NCI-H446 (cell line): ENCODE measurements at places on chromosomes 3 and 15.

GRCh38 chr3:27559835-27560234 lies 75.7 kb upstream of the SLC4A7 start:
- DNase-seq: peak; percentile 35

DNA sequence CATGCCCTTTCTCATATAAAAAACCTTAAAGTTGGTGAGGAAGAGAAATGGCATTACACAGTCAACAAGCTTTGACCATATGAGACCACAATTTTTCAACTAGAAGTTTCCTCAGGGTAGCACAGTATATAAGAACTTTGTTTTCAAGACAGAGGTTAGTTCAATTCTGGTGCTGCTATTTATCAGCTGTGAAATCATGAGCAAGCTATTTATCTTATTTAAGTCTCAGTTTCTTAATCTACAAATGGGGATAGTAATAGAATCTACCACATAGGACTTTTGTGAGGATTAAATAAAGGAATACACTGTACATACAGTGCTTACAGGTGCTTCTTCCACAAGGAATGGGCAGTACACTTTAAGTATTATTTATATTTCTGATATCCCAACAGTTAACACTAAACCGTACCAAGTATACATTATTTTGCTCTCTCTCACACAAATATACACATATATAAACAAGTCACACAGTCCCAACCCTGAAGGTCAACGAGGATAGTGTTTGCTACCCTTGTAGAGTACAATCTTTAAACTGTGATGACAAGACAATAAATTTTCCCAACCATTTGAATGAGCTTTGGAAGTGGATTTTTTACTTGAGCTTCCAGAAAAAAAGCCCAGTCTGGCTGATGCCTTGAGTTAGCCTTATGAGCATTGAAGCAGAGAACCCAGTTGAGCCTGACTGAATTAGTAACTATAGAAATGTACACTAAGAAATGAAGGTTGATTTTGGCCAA lies 178.8 kb downstream of the TNIK start:
- peak; percentile 78 for DNase-seq

GRCh38 chr3:47008234-47008796 lies 28.8 kb downstream of the NBEAL2 start:
- DNase-seq: no peak

DNA sequence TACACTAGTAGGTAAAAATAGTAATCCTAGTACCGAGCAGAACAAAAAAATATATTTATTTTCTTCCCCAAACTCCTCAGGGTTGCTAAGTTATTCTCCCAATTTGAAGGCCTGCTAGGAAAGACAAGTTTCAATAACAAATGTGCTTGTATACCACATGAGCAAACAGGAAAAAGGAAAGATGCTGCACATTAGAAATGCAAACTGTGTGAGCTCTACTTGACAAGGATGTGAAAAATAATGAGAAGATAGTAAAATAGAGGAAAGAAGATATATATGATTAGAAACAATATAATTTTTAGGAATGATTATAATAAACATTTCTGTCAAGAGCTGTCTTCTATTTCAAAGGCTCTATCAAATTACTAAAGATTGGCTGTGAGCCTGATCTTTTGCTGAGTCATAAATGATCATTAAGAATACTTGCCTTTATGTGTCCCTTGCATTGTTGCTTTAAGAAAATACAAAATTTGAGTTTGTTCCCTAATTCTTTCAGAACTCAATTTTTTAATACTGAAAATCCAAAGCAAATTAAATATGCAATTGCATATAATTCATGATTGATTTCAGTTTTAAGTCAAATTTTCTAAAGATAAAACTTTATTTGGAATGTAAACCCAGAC lies 174.2 kb downstream of the NEK10 start:
- DNase-seq: no peak

DNA sequence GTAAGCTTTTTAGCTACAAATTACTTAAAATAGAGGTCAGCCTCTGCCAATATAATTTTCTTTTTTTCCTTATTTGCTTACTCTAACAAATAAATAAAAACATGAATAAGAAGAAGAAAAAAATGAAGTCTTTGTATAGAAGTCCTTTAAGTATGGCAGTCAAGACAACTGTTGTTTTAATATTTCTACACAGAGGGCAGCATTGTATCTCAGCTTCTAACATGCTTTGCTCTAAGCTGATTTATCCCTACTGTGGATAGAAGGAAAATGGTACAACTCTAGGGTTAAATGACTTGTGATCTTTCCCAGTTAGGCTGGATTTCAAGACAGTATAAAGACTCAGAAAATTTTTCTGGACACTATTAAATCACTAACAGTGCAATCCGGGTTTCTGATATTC lies 104.3 kb upstream of the MEIS2 start:
- DNase-seq: peak; percentile 1

- no peak for DNase-seq
These were observed 76.1 kb upstream of the PHLDB2 start for GRCh38 chr3:111782943-111783342.

DNA sequence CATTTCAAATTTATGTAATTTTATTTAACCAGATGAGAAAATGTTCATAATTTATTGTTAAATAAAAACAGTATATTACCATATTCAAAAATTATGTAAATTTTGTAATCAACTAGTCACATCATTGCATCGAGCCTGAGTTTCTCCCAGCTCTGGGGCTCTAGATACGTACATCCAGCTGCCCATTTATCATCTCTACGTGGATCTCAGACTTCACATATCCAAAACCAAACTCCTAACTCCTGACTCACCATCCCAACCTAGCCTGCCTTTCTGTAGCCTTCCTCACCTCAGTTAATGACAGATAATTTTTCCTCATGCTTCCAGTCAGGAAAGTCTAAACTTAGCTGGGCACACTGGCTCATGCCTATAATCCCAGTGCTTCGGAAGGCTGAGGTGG lies 194.8 kb downstream of the SSR3 start:
- no peak for DNase-seq

GRCh38 chr15:85630311-85630710 lies 164.4 kb downstream of the KLHL25 start:
- no peak for DNase-seq

GRCh38 chr15:74430510-74430951 lies 3.2 kb downstream of the SEMA7A start:
- no peak for DNase-seq

DNA sequence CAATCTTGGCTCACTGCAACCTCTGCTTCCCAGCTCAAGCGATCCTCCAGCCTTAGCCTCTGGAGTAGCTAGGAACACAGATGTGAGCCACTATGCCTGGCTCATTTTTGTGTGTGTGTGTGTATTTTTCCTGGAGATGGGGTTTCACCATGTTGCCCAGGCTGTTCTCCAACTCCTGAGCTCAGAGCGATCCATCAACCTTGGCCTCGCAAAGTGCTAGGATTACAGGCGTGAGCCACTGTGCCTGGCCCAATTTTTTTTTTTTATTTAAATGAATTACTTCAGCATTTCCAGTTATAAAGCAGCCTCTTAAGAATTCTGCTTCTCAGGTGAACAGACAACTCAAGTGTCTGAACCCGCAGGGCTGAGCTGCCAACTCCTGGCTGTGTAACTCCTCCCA lies 20.1 kb upstream of the ST3GAL6 start:
- DNase-seq: no peak

DNA sequence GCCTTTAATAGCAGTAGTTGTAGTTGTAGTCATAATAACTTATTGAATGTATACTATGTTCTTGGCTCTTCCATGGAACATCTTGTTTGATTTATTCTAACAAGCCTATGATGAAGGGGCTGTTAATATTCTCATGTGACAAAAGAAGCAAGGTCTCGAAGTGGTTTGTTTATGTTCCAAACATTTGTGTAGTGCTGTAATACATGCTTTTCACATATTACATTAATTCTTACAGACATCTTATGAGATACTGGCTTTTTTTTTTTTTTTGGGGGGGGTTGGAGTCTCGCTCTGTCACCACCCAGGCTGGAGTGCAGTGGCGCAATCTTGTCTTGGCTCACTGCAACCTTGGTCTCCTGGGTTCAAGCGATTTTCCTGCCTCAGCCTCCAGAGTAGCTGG lies 252.3 kb downstream of the PTPRG start:
- DNase-seq: no peak
